ENCODE measurements at places on chromosomes 4 and X.

DNA sequence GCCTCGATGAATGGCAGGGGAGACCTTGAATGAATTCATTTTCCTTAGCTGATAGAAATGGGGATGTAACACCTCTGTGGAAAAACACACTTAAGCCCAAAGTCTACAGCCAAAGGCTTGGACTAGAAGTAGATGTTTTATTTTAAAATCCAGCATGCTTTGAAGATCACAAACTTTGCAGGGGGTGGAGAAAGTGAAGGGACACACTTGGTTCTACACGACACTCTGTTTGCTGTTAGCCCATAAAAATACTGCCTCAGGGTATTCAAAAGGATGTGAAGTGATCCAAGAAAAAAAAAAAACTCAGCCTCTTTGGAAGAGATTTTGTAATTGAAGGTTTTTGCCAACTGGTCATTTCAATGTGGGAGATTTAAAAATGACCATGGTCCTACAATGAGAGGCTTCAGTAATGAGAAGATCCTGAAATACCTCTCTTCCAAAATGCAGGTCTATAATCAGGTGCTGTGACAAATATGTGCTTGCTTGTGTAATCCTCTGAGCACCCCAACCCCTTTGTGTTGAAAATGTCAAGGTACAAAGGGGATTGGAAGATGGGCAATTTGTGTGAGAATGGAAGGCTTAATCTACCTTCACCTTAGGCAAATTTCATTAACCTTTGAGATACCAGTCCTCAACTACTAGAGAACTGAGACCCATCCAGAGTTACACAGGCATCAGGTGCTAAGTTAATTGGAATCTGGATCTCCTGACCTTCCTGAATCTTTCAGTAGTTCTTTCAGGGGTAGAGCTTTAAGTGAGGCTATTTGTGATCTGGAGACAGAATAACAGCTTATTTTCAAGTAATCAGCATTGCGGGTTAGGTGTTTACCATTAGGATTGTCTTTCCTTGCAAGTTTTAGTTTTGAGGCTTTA lies 82.5 kb downstream of the HS6ST2 start:
- no peak for DNase-seq

GRCh38 chrX:47581731-47582647 lies at the start of gene TIMP1:
Gene TIMP1, plus strand, starts transcription at chrX:47582436. Its CDS starts 980 bp downstream, at chrX:47583416.
- no peak for DNase-seq

DNA sequence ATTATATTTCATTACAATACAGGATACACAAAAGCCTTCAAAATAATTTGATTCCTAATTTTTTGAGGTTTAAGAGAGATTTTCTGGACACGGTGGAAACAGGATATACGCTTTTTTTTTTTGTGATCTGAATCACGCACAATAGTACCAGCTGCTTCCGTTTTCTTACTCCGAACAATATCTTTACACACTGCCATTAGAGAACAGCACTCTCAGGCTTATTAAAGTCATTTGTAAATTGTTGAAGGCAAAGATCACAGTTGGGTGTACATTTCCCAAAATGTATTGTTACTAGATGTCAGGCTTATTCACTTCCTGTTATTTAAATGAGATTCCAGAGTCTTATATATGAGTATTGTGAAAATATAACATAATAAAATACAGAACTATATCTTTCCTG lies 71.5 kb downstream of the TMEM47 start:
- no peak for DNase-seq

DNA sequence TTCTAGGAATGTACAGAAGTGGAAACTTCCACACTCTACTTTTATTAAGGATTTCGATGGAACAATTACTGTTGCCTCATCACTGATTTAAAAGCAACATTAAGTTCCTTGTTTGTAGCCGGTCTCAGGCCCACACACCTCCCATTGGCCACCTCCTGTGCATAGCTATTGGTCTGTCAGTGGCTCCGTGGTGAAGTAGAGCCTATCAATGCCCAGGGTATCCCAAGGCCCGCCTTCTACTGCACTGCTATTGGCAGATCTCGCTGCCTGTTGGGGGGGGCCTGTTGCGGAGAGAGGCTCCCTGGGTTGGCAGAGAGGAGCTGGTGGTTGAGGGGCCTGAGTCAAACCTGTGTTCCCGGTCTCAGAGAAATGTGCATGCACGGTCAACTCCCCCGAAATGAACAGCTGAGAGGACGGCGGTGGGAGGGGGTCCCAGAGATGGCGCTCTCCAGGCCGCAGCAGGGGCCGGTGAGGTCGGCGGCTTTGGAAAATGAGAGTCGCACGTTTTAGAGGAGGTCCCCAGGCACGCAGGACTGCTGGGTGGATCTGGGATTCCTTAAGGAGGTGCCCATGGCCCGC lies 4.9 kb upstream of the ARAF start:
- DNase-seq, result peak; percentile 80

GRCh38 chr4:51963841-51964517 lies 56.2 kb downstream of the LRRC66 start:
- DNase-seq, result no peak

- peak; percentile 34 for DNase-seq
These were observed 96.1 kb downstream of the FRYL start for GRCh38 chr4:48683784-48684666.

- no peak for DNase-seq
These were observed 47.9 kb upstream of the POU4F2 start for GRCh38 chr4:146590801-146591200.

DNA sequence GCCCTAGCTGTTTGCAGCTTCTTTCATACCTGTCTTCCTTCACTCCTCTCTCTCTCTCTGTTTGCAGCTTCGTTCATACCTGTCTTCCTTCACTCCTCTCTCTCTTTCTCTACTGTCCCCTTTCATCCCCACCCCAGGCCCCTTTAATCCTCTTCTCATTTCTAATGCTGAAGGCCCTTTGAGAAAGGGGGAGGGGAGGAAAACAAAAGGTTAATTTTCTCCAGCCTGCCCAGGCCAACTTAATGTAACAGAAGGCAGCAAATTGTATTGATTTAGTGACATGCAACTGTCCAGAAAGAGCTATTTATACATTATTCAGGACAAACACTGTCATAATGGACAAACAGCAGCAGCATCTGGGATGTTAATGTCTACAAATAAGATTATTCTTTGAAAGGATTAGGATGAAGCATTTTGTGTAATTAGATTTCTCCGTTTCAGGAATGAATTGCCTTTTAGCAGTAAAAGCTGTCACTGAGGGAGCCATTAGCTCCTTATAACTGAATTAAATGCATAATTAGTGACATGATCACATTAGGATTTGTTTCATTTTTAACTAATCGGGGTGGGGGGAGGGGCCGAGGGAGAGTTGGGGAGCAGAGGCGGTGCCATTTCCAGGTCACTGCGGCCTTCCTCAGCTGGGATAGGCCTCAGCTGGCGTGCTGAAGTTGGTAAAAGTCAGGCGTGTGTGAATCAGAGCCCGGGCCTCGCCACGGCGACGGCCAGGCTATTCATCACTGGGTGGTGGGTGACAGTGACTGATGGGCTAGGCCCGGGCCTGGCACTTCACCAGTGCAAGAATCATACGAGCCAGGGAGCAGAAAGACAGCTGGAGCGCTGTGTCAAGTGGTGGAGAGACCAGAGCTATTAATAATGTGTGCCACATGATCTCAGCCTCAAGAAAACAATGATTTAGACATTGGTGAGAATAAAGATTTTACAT lies 174.5 kb downstream of the NKX6-1 start:
- no peak for DNase-seq

DNA sequence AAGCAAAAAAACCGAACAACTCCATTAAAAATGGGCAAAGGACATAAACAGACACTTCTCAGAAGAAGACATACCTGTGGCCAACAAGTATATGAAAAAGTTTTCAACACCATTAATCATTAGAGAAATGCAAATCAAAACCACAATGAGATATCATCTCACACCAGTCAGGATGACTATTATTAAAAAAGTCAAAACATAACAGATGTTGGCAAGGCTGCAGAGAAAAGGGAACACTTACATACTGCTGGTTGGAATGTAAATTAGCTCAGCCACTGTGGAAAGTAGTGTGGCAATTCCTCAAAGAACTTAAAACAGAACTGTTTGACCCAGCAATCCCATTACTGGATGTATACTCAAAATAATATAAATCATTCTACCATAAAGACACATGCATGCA lies 436.3 kb downstream of the KLHL13 start:
- no peak for DNase-seq

DNA sequence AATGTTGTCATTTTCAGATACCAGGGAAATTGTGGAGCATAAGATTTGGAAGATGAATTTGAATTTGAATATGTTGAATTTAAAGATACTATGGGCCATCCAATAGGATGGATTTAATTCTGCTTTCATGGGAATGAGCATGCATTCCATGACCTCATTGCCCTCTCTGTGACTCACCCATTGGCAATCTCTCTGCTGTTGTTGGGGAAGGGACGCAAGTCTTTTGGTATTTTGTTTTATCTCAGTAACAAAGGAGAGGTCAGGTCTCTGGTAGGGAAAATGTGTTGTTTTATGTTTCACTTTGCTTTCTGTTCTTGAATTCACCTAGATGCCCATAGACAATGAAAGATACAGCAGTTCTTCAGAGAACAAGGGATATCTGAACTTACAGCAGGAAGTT lies 42.1 kb upstream of the MAGEA4 start:
- no peak for DNase-seq

DNA sequence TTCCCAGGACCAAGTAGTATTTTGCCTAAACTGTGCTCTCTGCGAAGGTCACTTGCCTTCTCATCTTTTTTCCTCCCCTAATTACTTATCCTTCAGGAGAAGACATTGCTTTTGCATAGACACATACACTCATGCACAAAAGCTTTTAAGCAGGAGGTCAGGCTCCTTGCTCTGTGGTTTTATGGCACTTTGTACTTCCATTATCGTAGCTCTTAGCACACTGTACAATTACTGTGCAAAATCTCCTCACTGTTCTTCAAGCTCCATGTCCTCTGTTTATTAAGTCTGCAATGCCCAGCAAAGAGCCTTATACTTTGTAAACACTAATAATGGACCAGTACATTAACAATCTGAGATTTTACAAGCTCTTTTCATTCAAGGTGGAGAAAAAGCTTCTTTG lies 188.4 kb upstream of the GNPDA2 start:
- DNase-seq, result no peak

- DNase-seq, result no peak
These were observed 315.1 kb upstream of the DKK2 start for GRCh38 chr4:107351196-107351595.

DNA sequence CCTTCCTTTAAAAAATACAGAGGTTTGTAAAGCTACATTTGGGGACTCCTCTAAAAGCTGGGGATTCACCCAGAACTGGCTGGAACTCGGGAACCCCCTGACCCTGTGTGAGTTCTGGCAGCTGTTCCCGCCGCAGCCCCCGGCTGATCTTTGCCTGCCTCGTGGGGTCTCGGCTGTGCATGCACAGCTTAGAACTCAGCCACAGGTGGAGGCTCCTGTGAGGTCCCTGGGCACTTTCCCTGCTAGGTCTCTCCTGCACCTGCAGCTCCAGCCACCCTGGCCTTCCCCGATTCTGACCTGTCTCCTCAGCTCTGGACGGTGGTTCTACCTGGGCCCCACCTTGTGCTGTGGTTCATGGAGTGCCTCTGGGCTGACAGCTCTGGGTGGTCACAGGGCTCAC lies 48.6 kb upstream of the HGFAC start:
- DNase-seq, result no peak

- DNase-seq, result no peak
These were observed 133.3 kb upstream of the ZIC3 start for GRCh38 chrX:137432609-137433008.

DNA sequence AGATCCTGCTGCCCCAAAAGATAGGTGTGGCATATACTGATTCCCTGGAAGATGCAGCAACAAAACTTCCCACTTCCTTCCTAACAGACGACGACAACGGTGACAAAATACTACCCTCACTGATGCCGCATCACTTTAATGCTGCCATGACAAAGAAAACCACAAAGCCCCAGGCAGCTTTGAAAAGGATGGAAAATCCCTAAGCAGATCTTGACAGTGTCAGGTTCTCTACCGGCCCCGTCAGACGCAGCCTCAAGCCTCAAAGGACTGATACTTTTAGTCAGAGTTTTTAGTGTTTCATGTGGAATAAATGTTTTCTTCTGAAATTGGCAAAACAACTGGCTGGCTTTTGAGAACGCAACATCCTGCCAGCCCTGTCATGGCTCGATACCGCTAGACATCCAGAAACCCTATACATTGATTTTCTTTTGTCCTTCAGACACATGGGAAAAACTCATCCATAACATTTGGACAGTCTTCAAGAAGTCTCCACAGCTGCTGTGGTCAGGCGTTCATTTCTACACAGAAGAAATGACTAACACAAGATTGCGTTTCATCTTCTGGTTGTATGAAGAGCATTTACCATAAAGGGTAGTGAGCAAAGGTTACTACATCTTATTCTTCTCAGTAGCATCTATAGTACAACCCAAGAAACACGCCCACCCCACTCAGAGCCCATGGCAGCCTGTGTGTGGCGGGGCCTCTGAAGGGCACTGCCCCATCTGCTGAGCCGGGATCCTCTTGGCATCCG lies 60.1 kb downstream of the GATB start:
- no peak for DNase-seq

- no peak for DNase-seq
These were observed 73.1 kb downstream of the MAMLD1 start for GRCh38 chrX:150436195-150436594.

- no peak for DNase-seq
These were observed 59.9 kb upstream of the PDGFRA start for GRCh38 chr4:54169176-54169575.

- DNase-seq, result no peak
These were observed 346.2 kb downstream of the MAGEB5 start for GRCh38 chrX:26562156-26562555.

DNA sequence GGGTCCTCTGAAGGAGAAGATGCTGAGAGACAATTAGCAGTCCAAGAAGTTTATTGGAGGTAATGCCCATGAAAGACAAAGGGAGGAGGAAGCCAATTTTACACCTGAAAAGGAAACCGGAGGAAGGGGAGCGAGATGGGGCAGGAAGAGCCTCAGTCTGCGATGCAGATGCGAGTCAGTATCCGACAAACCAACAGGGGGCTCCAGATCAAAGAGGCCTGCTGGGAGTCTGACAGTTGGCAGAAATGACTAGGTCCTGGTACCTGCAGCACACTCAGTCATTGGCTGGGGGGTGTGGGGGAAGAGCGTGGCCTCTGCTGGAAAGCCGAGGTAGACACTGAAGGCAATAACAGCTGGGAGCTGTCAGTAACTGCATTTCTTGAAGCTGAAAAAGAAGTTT lies 231.1 kb upstream of the CENPE start:
- no peak for DNase-seq

DNA sequence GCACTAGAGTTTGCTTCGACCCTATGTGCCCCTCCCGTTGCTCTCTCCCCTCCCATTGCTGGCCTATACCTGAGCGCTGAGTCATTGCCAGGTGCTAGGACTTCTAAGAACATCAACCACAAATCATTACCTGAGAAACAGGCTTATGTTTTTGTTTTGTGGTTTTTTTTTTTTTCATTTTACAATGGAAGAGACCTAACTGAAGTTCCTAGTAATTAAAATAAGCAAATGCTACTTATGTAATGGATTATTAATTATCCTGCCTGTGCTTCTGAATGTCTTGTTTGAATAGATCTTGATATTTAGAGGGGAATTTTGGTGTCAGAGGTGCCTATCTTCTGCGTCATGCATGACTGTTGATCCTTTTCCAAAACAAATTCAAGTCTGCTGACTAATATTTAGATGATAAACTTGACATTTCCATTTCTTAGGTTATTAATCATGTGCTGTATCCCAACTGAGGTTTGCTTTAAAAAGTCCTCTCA lies 275.4 kb upstream of the CPEB2 start:
- DNase-seq, result no peak
